M059J (cell line): ENCODE measurements at places on chromosomes 1 and 21. TPM values are rescaled to one million over a fixed set of nuclear protein-coding genes. Genes with fewer than 3 reads are reported as not detected.
A peak's percentile ranks its signal among the peaks of the same experiment; 100 is the strongest.

The GCSAML gene
- 0.42 and 0.84 TPM in 2 replicates for total RNA-seq

The LAD1 gene
- total RNA-seq = 0.07 TPM in 1 of 2 replicates, not detected in the other

DNA sequence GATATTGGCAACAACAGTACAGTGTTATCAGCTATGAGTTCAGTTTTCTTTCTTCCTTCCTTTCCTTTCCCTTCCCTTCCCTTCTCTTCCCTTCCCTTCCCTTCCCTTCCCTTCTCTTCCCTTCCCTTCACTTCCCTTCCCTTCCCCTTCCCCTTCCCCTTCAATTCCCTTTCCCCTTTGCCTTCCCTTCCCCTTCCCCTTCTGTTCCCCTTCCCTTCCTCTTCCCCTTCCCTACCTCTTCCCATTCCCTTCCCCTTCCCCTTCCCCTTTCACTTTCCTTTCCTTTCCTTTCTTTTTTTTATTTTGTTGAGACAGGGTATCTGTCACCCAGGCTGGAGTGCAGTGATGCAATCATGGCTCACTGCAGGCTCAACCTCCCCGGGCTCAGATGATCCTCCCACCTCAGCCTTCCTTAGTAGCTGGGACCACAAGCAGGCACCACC, 72.3 kb upstream of the CAPZB start:
- DNase-seq = peak; percentile 50

The CERS2 gene
- total RNA-seq = 156 and 178 TPM in 2 replicates

The AMY1C gene
- total RNA-seq = not detected in 2 replicates

The LCE1E gene
- not detected in 2 replicates for total RNA-seq
